CD4-positive, alpha-beta T cell treated with Interferon alpha-2 for 1 hour (primary cell): ENCODE measurements at places on chromosomes 6 and 20.

GRCh38 chr6:1009103-1009502 lies 302.8 kb upstream of the FOXQ1 start:
- DNase-seq = no peak

- peak; percentile 86 for DNase-seq
These were observed at the start of gene SESN1 for GRCh38 chr6:109094416-109095035. Gene SESN1 (minus strand): TSS chr6:109094846. CDS start chr6:109094073, 773 bp downstream.

GRCh38 chr6:75893058-75893775 lies 144.2 kb downstream of the MYO6 start:
- DNase-seq = peak; percentile 50

DNA sequence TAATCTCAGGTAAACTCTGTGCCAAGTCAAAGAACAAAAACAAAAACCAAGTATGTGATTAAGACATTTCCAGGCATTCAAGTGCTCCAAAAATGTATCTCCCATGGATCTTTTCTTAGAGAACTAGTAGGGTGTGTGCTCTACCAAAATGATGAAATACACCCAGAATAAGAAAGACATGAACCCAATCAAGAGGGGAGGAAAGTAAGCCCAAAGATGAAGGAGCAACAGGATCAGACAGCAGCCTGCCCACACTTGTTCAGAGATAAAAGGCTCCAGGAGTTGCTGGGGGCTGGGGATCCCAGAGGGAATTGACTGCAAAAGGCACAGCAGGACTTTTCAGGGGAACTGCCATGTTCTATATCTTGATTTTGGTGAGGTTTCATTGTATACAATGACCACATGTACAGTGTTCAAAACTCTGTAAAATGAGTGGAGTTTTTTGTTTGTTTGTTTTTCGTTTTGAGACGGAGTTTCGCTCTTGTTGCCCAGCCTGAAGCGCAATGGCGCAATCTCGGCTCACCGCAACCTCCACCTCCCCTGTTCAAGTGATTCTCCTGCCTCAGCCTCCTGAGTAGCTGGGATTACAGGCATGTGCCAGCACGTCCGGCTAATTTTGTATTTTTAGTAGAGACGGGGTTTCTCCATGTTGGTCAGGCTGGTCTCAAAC lies 24.4 kb downstream of the GCM1 start:
- DNase-seq = no peak

DNA sequence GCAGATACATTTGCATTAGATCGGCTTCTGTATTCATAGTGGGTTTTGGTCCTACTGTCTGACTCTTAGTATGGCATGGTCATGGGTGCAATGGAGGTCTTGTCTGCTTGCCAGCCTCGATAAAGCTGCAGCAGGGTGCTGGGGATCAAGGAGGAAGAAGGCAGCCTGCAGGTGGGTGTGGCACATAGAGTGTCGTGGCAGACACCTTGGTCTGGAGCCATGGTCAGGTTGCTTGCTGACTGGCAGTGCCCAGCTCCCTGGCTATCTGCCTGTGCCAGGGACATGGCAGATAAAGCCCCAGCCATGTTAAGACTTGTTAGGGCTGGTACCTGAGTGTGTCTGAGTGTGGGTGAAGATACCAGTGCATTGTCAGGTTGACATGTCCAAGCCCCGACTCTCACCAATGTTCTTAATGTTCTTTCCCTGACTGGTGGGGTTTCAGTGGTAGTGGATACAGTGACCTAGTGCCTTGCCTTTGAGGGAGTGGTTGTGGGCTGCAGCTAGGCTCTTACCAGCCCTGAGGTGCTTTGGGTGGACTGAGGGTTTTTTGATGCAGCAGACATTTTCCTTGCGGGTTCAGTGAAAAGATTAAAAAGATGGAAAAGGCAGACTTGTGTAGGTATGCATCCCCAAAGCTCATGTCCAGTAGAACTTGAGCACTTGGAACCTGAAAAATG lies 1.8 kb downstream of the FAM83D start:
- no peak for DNase-seq

- DNase-seq = no peak
These were observed 342.4 kb upstream of the ARID1B start for GRCh38 chr6:156434795-156435190.

GRCh38 chr20:44644667-44645131 lies 6.8 kb downstream of the ADA start:
- peak; percentile 41 for DNase-seq

DNA sequence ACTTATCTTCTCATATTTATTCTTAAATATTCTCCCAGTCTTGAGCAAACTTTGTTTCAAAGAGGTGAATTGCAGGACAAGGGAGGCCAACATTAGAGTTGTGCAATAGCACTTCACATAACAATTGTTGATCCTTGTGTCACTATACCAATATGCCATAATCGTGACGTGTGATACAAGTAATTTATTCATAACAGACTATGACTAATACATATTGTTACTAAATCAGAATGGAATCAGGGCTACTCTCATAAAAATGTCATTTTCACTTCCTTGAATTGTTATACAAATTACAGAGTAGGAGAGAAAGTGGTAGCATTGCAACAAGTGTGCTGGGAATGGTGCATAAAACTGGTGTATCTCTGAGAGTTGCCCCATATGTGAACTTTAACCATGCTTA lies 37.2 kb upstream of the PLCB1 start:
- DNase-seq = no peak

DNA sequence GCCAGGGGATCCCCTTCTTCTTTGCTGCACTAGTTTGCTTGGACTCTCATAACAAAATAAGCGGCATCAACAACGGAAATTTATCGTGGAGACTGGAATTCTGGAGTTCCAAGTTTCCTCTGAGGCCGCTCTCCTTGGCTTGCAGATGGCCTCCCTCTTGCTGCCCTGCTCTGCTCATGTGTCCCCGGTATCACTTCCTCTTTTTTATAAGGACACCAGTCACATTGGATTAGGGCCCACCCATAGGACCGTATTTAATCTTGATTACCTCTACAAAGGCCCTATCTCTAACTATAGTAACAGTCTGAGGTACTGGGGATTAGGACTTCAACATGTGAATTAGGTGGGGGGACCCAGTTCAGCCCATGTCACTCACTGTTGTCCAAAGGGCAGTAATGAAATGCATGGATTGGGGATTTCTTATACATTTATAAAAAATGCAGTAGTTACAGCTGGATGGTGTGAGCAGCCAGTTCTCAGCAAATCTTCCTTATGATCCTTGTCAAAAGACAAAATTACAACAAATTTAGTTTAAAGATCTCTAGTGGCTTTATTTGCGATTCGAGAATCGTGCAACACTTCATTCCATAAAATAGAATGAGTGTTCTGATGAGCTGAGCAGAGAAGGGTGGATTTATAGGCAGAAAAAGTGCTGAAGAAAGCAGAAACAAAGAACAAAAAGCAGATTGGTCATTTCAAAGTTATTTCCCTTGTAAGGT lies 59.3 kb upstream of the AKAP12 start:
- DNase-seq = no peak

GRCh38 chr6:138105880-138106664 lies 1.1 kb downstream of the PERP start:
- DNase-seq = no peak

DNA sequence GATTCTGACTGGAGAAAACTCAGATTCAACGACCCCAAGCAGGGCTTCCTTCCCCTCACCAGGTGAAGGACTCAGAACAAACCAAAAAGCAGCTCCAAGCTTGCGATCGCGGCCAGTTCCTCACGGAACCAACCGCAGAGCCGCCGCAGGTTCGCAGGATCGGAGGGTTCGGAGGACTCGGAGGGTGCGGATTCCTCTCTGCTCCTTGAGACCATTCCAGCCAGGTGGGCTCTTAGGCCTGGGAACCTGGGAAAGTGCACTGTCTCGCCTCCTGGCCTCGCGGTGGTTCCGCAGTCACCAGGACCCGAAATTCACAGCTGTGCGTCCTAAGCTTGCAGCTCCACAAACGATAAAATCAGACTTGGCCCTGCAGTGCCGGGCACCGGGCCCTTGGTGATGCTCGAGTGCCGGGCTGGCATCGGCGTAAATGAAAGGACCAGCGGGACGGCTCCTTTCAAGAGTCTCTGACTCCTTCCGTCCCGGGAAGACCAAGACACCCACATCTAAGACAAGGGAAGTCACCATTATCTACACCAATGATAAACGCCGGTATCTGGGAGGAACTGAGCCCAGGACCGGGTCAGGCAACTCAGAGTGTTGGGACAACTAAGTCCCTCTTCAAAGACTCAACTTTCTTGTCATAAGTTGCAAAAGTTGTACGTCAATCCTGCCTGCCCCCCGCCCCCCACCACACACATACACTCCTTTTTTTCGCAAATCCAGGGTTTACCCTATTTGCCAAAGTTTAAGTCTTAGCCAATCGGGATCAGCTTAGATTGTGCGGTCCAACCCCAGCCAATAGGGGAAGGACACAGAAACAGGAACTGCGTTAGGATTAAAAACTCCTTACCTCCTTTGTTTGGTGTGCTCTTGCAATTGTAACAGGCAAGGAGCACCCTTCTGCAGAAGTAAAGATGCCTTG lies 69.8 kb upstream of the PRSS16 start:
- peak; percentile 77 for DNase-seq

DNA sequence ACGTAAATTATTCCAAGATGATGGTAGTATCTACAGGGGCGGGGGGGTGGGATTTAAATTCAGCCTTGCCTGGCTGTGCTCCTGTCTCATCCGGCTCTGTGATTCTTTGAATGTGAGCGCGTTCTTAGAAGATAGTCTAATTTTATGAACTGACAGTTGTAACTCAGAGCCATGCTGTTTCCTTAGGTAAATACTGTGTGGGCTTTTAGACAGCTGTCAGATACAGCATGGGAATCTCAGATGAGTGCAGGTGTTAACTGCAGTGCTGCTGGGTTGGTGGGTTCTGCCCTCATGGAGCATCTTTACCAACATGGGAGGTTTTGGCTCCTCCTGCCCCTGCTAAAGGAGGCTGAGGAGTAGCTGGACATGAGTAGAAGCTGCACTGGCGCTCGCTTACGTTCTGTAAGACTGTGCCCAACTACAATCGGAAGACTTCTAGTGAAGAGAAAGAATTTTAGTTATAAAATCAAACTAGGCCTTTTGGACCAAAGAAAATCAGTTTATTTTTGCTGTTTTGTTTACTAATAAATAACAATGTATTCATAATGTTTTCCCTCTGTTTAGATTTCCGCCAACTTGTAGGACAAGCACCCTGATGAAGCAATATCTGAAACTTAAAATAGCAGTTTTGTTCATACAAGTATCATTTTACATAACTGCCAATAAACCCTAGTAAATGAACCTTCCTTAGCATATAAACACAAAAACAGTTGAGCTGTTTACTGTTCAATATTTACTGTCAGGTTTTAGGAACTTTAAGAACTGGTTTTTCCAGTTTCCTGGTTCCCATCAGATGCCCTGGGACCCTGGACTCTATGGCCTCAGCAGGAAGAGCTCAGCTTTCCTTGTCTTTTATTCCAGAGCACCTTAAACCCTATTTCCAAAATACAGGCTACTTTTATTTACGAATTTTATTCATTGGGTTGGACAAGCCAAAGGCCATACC lies 66.1 kb downstream of the FAM120B start:
- DNase-seq = no peak

DNA sequence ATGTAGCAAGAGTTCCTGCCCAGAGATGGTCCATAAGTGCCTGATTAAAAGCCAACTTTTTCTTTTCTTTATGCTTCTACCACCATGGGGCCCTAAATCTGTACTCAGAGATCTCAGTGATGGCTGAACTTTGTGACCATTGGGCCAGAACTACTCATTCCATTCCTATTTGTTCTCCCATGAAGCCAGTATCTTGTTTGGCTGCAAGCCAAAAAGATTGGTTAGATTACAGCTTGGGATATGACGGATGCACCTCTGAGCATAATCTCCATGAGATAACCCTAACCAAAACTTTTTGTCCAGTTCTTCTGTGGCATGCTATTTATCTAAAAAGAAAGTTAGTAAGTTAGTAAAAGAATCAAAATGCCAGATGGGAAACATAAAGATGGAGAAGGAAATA lies 72.2 kb downstream of the PLCB4 start:
- no peak for DNase-seq

- DNase-seq = no peak
These were observed 43.5 kb downstream of the AKIRIN2 start for GRCh38 chr6:87658516-87658915.

DNA sequence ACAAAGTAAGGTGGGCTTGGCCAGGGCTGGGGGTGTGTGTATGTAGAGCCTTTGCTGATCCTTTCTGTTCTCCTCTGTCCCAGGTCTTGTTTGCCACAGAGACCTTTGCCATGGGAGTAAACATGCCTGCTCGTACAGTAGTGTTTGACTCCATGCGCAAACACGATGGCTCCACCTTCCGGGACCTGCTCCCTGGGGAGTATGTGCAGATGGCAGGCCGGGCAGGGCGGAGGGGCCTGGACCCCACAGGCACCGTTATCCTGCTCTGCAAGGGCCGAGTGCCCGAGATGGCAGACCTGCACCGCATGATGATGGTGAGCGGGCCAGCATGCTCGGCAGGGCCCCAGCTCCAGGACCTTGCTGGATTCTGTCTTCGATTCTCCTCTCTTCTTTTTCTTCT lies 6.2 kb downstream of the DXO start:
- DNase-seq = no peak

DNA sequence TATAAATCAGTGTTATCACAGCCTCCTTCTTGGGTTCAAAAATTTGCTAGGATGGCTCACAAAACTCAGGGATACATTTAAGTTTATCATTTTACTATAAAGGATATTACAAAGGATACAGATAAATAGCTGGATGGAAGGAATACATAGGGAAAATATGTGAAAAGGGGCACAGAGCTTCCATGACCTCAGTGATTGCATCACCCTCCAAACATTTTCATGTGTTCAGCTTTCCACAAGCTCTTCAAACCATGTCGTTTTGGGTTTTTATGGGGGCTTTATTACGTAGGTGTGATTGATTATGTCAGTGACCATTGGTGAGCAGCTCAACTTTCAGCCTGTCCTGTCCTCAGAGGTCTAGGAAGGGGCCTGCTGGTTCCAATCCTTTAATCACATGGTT lies 68.0 kb downstream of the CYB5R4 start:
- no peak for DNase-seq

- DNase-seq = no peak
These were observed 1283.3 kb upstream of the GJE1 start for GRCh38 chr6:140849456-140849855.

DNA sequence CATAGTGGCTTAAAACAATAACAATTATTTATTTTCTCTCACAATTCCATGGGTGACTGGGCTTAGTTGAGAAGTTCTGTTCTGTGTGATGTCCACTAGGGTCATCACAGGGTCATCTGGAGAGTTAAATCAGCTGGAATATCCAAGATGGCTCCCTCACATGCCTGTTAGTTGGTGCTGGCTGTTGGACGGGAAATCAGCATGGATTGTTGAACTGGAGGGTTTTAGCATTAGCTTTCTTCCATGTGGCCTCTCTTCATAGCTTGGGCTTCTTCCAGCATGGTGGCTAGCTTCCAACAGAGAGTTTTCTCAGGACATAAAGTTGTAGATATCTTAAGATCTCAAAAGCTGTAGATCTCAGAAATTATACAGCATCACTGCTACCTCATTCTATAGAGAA lies 19.6 kb downstream of the MARCKS start:
- no peak for DNase-seq

- DNase-seq = no peak
These were observed 16.0 kb downstream of the TBX18 start for GRCh38 chr6:84748376-84748775.

- no peak for DNase-seq
These were observed 121.7 kb upstream of the TNFAIP3 start for GRCh38 chr6:137745321-137745720.

- no peak for DNase-seq
These were observed 6.0 kb downstream of the L3MBTL1 start for GRCh38 chr20:43513372-43513930.
